ENCODE measurements at places on chromosomes 11 and 22.

GRCh38 chr22:39612811-39613548 lies 42.4 kb downstream of the CACNA1I start:
- no peak for DNase-seq

DNA sequence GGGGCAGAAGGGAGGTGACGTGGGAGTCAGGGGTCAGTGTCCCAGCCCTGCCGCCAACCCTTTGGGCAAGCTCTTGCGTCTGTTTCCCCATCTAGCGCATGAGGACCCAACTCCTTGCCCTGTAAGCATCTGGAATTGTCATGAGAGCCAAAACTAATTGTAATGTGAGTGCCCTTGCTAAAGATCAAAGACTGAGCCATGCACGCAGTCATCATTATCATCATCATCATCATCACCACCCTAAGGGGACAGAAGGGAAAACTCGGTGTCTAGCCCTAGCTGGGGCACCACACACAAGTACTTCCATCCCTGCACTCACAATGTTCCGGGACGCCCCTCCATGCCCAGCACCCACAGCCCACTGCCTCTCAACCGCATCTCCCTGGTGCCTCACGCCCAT lies 2.5 kb downstream of the LIF start:
- no peak for DNase-seq

GRCh38 chr11:34206407-34207300 lies 101.2 kb downstream of the NAT10 start:
- DNase-seq = no peak

GRCh38 chr11:6626971-6627761 lies 7.9 kb upstream of the TPP1 start:
- no peak for DNase-seq

- no peak for DNase-seq
These were observed 612 bp downstream of the ASPHD2 start for GRCh38 chr22:26429458-26430286.

DNA sequence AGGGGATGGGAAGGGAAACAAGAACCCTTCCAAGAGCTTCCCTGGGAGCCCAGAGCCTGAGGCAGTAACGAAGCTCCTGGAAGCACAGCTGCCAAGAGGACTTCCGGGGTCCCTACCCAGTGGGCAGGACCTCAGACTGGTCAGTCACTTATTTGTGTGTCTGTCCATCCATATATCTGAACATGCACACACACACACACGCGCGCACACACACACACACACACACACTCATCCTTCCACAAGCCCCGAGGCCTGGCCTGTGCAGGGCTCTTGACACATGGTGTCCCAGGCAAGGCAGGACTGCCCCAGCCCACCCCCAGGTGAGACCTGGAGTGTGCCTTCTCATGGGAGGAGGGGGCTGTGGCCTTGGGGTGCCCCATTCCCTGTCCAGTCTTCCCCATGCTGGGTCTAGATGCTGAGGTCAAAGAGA lies 44.9 kb downstream of the IGLL5 start:
- DNase-seq = no peak

DNA sequence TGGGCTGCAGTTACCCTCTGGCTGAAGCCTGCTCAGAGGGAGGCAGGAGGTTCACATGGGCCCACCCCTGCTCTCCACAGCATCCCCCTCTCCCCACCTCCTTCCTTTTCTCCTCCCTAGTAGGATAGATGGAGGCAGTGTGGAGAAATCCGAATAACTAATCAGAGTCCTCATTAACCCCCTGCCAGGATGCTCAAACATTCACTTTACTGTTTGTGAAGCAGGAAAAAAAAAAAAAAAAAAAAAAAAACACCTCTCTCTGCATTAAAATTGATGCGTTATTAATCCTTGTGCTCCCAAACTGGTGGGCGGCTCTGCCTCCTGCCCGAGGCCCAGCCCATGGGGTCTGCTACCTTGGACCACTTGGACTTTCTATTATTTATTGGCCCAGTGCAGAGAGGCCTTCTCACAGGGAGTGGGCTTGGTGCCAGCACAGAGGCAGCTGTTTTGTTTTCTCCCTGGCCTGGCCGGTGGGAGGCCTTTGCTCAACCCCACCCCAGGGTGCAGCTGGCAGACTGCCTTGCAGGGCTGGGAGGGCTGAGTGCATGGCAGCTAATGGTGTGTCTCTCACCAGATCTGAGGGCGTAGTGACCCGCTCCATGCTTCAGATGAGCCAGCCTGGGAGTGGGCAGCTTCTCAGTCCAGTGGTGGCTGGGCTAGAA lies 150.7 kb downstream of the PKNOX2 start:
- DNase-seq = peak; percentile 13

- DNase-seq = no peak
These were observed 5.1 kb upstream of the SCARF2 start for GRCh38 chr22:20442485-20443284.

- no peak for DNase-seq
These were observed 36.0 kb upstream of the OAF start for GRCh38 chr11:120174866-120175265.

DNA sequence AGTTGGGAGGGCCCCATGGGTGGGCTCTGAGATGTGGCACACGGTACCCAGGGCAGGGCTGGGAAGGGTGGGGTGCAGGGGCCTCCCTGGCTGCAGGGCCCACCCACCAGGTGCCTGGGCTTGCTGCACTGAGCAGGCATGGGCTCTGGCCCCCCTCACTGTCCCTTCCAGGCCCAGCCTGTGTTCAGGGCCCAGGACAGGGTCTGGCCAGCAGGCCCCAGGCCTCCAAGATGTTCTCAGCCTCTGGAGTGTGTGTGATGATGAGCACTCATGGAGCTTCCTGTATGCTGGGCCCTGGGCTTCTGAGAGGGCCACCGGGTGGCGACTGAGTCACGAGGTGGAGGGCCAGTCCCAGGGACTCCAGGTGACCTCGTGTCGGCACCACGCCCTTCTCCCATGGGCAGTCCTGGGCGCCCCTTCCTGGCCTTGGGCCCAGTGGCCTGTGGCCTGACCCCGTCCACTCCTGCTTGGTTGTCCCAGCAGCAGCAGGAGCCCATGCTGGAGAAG lies 55.9 kb upstream of the CCDC188 start:
- peak; percentile 20 for DNase-seq

DNA sequence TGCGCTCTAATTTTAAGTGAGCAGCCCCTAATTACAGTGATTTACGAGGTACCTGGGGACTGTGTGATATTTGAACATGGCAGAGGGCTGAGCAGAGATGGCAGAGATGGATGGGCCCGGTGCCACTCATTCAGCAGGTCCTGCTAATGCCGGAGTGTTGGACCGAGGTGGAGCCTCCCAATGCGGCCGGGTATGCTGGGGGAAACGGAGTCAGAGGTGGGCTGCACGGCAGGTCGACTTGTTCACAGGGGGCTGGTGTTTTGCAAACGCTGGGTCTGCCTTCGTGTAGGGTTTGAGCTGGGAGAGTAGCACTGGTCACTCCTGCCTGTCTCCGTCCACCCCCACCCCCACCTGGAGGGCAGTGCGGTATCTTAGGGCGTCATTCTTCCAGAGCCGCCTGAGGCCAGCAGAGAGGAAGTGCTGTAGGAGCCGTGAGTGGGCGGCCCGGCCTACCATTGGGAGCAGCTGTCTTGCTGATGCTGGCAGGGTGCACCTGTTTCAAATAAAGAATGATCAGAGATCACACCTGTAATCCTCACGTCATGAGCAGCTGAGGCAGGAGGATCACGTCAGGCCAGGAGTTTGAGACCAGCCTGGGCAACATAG lies 122.6 kb downstream of the IGLL1 start:
- DNase-seq = no peak

GRCh38 chr11:57913715-57914704 lies 109.7 kb upstream of the OR9Q1 start:
- DNase-seq = no peak

DNA sequence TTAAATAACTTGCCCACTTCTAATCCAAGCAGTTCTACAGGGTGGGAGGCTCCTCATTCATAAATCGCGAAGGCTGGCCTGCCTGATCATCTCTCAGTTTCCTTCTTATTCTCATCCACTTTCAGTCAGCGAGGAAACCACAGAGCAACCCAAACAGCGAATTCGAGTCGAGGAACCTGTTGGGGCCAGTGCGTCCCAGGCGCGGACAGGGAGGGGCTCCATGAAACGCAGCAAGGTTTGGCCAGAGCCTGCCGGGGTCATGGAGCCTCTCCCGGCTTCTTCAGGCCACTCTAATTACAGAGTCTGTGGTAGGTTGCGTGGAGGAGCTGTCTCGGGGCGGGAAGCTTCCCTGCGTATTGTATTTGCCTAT lies 741 bp upstream of the NAV2 start:
- DNase-seq = no peak

- DNase-seq = no peak
These were observed 4.0 kb downstream of the SLCO2B1 start for GRCh38 chr11:75154646-75155569.

Measured in fibroblast of skin of back (primary cell).